ENCODE measurements at places on chromosomes 3 and 15.

- no peak for DNase-seq
Measured at GRCh38 chr3:53719796-53720195, 126.4 kb downstream of the CHDH start.

GRCh38 chr3:30625541-30626438 lies 19.4 kb downstream of the TGFBR2 start:
- no peak for DNase-seq

GRCh38 chr3:14391033-14391432 lies 11.4 kb upstream of the SLC6A6 start:
- no peak for DNase-seq

DNA sequence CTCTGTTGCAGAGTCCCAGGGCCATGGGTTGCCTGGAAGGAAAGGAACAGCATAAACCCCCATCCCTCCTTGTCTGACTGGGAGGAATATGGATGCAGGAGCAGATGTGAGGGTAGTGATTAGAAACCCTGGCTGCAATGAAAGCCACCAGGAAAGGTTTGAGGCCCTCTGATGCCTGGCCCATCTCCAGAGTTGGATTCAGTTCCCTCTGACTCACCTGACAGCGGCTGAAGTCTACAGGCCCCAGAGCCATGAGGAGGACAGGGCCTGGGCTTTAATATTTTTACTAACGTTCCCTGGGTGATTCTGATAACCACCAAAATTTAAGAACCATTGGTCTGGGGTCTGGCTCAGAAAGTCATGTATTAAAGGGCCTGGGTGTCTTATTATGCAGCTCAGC lies 214.0 kb downstream of the EPHB1 start:
- DNase-seq = no peak

DNA sequence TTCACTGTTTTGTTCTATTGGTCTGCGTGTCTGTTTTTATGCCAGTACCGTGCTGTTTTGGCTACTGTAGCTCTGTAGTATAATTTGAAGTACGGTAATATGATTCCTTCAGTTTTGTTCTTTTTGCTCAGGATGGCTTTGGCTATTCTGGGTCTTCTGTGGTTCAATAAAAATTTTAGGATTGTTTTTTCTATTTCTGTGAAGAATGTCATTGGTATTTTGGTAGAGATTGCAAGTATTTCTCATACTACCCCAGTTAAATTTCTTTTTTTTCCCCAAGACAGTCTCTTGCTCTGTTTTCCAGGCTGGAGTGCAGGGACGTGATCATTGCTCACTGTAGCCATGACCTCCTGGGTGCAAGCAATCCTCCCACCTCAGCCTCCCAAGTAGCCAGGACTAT lies 53.4 kb downstream of the STARD9 start:
- no peak for DNase-seq

DNA sequence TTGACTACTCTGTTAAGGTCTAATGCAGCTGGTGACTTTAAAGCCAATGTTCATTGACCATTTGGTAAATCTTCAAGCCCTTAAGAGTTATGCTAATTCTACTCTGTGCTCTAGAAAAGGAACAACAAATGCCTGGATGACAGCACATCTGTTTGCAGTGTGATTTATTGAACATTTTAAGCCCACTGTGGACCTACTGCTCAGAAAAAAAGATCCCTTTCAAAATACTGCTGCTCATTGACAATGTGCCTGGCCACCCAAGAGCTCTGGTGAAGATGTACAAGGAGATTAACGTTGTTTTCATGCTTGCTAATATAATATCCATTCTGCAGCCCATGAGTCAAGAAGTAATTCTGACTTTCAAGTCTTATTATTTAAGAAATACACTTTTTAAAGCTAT lies 110.8 kb downstream of the TBC1D5 start:
- no peak for DNase-seq

- no peak for DNase-seq
Measured at GRCh38 chr3:107283948-107284347, 93.3 kb upstream of the CCDC54 start.

DNA sequence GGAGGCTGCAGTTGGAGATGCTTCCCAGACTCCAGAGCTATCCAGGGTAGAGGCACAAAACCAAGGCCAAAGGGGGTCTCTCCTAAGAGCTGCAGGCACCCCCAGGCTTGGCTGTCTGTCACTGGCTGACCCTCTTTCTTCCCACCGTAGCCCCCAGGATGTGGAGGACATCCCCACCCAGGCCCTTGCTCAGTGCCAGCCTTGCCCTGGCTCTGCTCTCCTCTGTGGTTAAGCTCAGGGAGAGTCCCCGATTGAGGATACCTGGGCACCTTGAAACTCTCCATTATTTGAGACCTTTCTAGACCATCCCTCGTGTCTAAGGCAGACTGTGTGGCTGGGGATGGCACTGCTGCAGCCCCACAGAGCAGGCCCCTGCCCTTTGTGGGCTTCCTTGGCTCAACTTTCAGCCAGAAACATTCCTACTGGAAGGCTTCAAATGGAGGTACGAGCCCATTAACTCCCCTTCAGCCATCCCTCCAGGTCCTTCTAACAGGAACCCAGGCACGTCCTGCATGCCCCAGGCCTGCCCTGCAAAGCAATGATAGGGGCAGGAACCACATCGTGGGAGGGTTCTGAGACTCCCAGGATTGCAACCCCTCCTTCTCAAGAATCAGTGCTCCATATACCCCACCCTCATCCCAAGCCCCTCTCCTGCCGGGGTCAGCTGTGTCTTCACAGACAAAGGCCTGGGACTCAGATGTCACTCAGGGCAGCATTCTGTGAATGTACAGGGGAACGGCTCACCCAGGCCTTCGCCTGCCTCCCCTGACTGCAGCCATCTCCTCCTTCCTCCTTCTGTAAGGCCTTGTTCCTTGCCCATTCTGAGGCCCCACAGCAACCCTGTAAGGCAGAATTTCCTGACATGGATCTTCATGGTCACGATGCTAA lies 102.9 kb upstream of the ABHD17C start:
- no peak for DNase-seq

GRCh38 chr3:37590328-37591079 lies 271.2 kb upstream of the CTDSPL start:
- DNase-seq = no peak

- peak; percentile 61 for DNase-seq
Measured at GRCh38 chr15:41557673-41558399, 1.2 kb upstream of the TYRO3 start.

DNA sequence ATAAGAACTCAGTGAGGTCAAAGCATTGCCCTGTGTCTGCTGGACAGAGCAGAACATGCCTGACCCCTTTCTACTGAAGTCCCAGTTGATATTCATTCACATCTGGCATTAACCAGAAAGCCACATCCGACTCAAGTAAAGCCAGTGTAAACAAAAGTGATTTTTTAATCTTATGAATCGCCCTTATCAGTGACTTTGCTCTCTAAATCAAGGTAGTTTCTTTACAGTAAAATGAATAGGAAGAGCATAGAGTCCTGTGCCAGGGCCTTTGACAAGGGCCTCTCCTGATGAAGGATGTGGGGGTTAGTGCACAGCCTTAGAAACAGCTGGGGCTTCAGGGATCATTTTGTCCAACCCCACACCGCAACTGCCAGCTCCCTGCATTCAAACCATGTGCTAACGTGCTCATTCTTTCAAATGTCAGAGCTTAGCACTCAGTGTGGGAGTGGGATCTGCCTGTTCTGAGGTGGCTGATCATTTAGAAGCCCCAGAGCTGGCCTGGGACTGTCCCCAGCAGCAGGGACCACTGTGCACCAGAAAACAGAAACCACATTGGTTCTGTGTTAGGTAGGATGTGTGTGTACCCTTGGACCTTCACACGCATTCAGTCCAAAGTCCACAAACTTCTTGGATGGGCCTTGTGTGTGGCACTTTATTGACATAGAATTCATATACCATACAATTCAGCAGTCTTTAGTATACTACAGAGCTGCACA lies 55.3 kb downstream of the CCR4 start:
- no peak for DNase-seq

GRCh38 chr15:66936109-66936860 lies 129.1 kb upstream of the SMAD3 start:
- no peak for DNase-seq

DNA sequence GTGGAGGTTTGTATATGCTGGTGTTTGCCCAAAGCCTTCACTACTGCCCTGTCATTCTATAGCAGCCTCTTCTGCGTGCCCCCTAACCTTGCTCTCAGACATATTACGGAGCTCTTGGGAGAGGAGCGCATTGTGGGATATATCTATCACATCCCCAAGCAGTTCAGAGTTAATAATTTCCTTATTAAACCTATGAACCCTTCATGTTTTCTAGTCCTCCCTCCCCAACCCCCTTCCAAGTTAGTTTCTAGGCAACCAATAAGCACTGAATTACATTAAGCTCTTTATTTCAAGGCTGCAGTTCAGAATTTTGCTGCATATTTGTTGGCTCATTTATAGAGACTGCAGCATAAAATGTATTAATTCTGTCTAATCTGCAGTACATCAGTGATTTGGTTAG lies 57.3 kb upstream of the GRM7 start:
- DNase-seq = no peak

DNA sequence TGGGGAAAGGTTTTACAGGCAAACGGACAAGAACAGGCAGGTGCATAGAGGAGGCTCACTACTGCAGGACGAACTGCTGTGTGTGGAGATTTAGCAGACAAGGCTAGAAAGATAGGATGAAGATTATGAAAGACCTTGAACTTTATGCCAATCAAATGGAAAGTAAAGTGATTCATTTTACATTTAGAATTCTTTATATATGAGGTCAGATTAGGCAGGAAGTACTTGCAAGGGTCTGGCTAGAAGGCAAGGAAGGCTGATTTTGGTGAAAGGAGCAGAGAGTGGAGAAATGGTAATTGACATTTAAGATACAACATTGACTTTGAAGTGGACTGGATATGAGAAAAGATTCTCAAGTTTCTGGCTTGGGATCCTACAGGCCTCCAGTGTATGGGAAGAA lies 33.6 kb downstream of the PLSCR4 start:
- no peak for DNase-seq

DNA sequence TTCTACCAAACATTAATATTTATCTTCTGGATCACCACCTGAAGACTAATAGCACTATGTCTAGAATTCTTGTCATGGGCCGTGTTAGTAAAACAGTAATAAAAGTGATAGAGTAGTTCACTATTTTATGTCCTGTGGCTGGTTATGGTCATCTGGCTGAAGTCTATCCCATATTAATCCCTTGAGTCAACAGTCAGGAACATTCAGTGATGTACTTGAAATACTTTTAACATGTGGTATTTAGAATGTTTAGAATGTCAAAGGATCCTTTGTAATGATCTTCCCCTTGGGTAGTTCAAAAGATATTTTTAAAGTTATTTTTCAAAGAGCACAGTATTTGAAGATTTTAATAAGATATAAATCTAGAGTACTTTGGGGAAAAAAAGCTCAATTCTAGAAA lies 117.0 kb downstream of the MBNL1 start:
- DNase-seq = no peak

- DNase-seq = no peak
Measured at GRCh38 chr3:128824132-128824850, 55.1 kb upstream of the ACAD9 start.

DNA sequence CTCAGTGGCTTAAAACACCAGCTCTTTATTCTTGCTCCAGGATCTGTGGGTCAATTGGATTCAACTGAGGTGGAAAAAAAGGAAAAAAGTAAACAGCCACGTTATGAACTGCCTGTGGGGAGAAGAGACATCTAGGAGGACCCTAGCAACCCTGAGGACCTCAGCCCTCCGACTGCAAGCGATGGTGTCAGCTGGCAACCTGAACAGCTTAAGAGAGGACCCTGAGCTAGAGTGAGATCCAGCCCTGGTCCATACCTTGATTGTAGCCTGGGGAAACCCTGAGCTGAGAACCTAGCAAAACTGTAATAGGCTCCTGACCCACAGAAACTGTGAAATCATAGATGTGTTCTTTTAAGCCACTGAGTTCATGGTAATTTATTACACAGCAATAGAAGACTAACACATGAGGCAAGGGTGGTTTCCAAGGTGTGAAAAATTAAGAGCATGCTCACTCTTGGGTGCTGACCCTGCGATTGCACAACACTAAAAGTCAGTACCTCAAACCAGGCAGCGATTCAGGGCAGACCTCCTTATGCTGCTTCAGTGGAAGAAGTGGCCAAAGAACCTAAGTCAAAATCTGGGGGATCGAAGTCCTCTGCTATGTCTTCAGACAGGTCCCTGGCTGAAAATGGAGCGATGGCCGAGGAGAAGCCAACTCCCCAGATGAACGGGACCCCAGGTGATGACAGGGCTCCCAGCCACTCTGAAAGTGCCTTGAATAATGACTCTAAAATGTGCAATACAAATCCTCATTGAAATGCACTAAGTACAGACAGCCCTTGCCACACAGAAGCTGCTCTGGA lies 57.7 kb downstream of the GASK1A start:
- DNase-seq = no peak

DNA sequence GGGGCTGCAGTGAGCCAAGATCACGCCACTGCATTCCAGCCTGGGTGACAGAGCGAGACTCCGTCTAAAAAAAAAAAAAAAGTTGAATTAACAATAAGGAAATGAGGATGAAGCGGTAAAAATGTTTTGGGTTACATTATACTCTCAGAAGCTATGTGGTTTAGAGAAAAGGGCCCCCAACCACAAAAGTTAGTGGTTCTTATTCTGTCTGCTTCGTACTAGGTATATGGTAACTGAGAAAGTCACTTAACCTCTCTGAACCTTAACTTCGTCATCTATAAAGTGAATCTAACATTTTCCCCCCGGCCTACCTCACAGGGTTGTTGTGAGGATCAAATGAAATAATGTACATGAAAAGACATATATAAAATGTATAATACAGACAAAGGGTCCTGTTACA lies 38.4 kb upstream of the EHHADH start:
- no peak for DNase-seq

DNA sequence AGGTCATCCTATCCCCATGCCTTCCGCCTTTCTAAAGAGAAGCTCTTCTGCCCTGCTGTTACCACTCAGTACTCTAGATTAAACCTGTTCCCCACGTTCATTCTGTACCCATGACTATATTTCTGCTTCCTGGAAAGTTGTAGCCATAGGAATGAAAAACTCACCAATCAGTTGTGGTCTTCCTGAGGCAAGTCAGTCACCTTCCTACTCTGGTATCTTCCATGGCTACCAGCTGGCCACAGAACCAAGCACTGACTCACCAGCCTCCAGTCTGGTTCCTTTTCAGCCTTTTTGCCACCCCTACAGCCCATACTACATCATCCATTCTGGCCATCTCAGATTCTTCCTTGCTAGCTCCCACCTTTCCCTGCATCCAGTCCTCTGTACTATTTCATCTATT lies 46.4 kb downstream of the TMEM44 start:
- DNase-seq = no peak

GRCh38 chr3:46829699-46830208 lies 33.5 kb downstream of the MYL3 start:
- DNase-seq = no peak

- DNase-seq = no peak
Measured at GRCh38 chr3:132973441-132973840, 64.8 kb upstream of the TMEM108 start.

DNA sequence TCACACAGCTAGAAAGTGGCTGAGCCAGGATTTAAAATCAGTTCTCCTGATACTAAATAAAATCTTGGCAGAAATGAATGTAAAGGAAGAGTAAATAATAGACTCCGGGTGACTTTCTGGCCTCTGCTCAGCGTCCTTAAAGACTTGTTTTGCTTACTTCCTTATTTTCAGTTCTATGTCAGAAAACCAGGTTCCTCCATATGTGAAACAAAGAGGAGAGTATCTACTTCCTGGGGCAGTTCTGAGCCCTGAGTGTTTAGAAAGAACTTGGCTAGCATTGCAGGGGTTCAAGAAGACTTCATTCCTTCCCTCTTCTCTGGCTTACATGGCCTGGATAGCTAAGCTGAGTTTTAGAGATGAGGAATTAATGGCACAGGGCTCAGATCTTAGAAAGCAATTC lies 222.8 kb upstream of the TLE3 start:
- no peak for DNase-seq

Measured in stimulated activated naive CD4-positive, alpha-beta T cell (primary cell).